Endodermal cell (in vitro differentiated cells): ENCODE measurements at places on chromosomes 4 and X. TPM values are rescaled to one million over a fixed set of nuclear protein-coding genes. Genes with fewer than 3 reads are reported as not detected.
A peak's percentile ranks its signal among the peaks of the same experiment; 100 is the strongest.

GRCh38 chrX:13750812-13751211 is 16.3 kb downstream of the OFD1 start:
- H3K27ac ChIP-seq = no peak overlapping the region
- H3K36me3 ChIP-seq = peaks cover 55% of the 10 kb centered on the region
- H3K4me1 ChIP-seq = peaks cover 3% of the 10 kb centered on the region
- H3K27me3 ChIP-seq = no peaks in the 10 kb centered on the region
- no peak overlapping the region for H3K4me3 ChIP-seq

TMEM35A gene
- 0.75 and 0.79 TPM in 2 replicates for total RNA-seq

GRCh38 chr4:99868126-99868596 is 26.1 kb downstream of the LAMTOR3 start:
- no peak overlapping the region for H3K27ac ChIP-seq
- no peak overlapping the region for H3K4me3 ChIP-seq
- peak; percentile 51 for DNase-seq

FAM184B gene
- total RNA-seq = 0.07 TPM in 2 replicates

GRCh38 chr4:64174247-64174882 is 234.9 kb downstream of the TECRL start:
- no peaks in the 10 kb centered on the region for H3K27me3 ChIP-seq
- H3K27ac ChIP-seq = no peak overlapping the region
- no peak overlapping the region for H3K4me3 ChIP-seq
- H3K4me1 ChIP-seq = no peaks in the 10 kb centered on the region

ADGRG2 gene
- 5.9 to 12.7 TPM (median 6.5 TPM) in 3 replicates for total RNA-seq

PKD2 gene
- 27.9 and 34.2 TPM in 2 replicates for total RNA-seq

EREG gene
- 0.11 TPM in 1 of 2 replicates, not detected in the other for total RNA-seq

DNA sequence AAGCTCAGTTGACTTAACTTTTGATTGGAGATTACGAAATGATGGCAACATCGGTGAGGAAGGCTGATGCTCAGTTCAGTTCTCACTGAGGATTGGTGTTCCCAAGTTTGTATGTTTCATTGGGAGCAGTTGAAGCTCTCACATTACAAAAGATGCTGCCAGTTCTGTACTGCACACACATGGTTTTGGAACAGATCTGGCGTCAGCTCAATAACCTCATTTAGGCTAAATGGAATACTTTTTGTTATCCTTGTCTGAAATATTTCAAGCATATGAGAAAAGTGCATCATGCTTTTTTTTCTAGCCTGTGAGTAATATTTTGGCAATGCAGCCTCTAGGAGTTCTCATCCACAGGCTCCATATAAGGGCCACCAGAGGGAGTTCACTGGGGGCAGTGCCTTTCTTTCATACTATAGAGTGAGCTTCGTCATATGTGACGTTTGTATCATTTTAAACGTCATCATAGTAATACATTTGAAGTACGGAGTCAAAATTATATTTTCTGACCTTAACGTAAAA is 4.1 kb downstream of the ENPEP start:
- H3K4me3 ChIP-seq = no peak overlapping the region
- H3K27ac ChIP-seq = no peak overlapping the region
- DNase-seq = no peak
- no peaks in the 10 kb centered on the region for H3K36me3 ChIP-seq
- H3K27me3 ChIP-seq = no peaks in the 10 kb centered on the region

DNA sequence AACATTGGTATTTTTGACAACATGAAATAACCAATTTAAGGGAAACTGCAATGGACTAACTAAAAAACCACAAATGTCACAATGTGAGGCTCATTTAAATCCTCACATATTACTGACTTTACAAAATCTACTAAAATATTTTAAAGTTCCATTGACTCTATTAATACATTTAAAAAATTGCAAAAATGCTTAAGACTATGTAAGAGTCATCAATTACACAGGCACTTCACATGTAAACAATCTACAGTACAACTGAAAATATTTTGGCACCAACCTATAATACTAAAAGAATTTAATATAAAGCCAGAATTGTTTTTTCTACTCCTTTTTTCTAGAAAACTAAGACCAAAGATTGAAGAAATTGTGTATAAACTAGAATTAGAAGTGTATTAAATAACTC is 76.8 kb upstream of the RBMXL3 start:
- no peaks in the 10 kb centered on the region for H3K36me3 ChIP-seq
- no peaks in the 10 kb centered on the region for H3K27me3 ChIP-seq
- H3K4me3 ChIP-seq = no peak overlapping the region
- no peak overlapping the region for H3K27ac ChIP-seq

GRCh38 chrX:54495814-54496516 is at the start of gene FGD1:
Gene FGD1, minus strand, starts transcription at chrX:54496234. Its CDS starts 802 bp downstream, at chrX:54495432.
- no peaks in the 10 kb centered on the region for H3K4me1 ChIP-seq
- H3K36me3 ChIP-seq = no peaks in the 10 kb centered on the region
- H3K27me3 ChIP-seq = no peaks in the 10 kb centered on the region
- DNase-seq = peak; percentile 88
- H3K4me3 ChIP-seq = peak within 1 kb of the TSS; percentile 85

DNA sequence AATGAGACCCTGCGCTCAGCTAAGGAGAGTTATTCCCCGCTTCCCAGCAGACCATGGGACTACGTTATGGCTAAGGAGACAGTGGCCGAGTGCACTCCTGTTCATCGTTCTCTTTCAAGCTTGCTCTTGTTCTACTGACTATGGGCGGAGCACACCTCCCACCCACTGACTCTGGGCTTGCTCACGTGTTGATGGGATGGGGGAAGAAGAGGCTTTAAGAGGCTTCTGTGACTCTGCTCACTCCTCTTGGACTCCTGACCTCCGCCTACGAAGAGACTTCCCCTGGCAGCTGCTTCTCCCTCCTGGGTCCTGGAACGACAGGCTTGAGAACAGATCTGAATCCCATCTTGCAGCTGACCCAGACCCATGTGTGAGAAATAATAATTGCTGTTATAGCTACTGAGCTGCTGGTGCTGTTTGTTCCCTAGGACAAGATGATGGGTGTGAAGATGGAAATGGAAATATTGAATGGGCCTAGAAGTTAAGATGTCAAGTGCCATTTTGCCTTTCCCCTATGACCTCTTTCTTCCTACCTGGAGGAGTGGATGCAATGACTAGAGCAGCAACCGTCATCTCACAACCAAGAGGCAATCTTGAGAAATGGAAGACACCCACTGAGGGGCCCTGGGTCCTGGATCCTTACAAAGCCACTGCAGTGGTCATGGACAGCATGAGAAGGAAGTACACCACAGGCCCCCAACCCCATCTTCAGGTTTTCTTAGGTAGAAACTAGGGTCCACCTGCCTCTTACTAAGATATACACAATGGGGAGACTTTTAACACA is 38.7 kb upstream of the IRAK1 start:
- H3K27ac ChIP-seq = no peak overlapping the region
- H3K4me3 ChIP-seq = no peak overlapping the region
- DNase-seq = no peak
- no peaks in the 10 kb centered on the region for H3K4me1 ChIP-seq

GAGE12E gene
- total RNA-seq = not detected in 2 replicates

FHIP1A gene
- 29.2 to 81.0 TPM (median 33.2 TPM) in 3 replicates for total RNA-seq

GRCh38 chr4:3375688-3376087 is 66.1 kb upstream of the HGFAC start:
- H3K4me3 ChIP-seq = no peak overlapping the region
- H3K36me3 ChIP-seq = peaks cover 21% of the 10 kb centered on the region
- no peak overlapping the region for H3K27ac ChIP-seq
- H3K27me3 ChIP-seq = no peaks in the 10 kb centered on the region

DNA sequence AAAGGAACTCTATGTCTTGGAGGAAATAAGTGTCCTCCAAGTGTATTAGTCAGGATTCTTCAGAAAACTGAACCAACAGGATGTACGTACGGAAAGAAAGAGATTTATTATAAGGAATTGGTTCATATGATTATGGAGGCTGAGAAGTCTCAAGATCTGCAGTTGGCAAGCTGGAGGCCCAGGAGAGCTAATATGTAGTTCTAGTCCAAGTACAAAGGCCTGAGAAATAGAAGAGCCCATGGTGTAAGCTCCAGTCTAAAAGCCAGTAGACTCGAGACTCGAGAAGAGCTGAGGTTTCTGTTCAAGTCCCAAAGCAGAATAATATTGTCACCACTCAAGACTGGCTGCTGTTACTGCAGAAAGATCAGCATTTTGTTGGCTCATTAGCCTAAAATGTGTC is 65.3 kb upstream of the EFNB1 start:
- H3K27me3 ChIP-seq = no peaks in the 10 kb centered on the region
- H3K4me1 ChIP-seq = no peaks in the 10 kb centered on the region
- H3K36me3 ChIP-seq = no peaks in the 10 kb centered on the region

NALF2 gene
- 56.4 to 72.5 TPM (median 63.0 TPM) in 3 replicates for total RNA-seq

DNA sequence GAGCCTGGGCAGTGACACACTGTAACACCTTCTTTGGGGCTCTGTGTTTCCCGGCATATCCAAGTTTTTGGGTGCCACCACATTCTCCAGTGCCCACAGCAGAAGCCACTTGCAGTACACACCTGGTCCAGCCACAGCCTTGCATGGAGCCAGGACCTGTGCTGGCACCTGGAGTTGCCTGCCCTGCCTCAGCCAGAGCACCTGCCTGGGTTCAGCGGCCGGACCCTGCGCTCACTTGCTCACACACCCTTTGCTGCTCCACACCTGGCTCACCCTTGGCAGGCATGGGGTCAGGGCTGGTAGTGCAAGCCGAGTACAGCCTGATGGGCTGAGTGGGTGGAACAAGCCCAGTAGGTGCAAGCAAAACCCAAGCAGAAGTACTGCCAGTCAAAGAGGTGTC is 1511.1 kb downstream of the TECRL start:
- no peak overlapping the region for H3K4me3 ChIP-seq
- H3K27ac ChIP-seq = no peak overlapping the region
- no peaks in the 10 kb centered on the region for H3K27me3 ChIP-seq
- peak; percentile 49 for DNase-seq
- no peaks in the 10 kb centered on the region for H3K4me1 ChIP-seq

SPP1 gene
- 0.31 to 1.4 TPM (median 0.76 TPM) in 3 replicates for total RNA-seq

GSX2 gene
- total RNA-seq = not detected in 2 replicates

DCAF4L1 gene
- total RNA-seq = 0.18 and 0.20 TPM in 2 replicates

GRCh38 chr4:78863991-78864390 is 75.2 kb downstream of the PAQR3 start:
- DNase-seq = no peak
- no peaks in the 10 kb centered on the region for H3K4me1 ChIP-seq
- no peaks in the 10 kb centered on the region for H3K27me3 ChIP-seq
- peaks cover 36% of the 10 kb centered on the region for H3K36me3 ChIP-seq
- no peak overlapping the region for H3K4me3 ChIP-seq

DNA sequence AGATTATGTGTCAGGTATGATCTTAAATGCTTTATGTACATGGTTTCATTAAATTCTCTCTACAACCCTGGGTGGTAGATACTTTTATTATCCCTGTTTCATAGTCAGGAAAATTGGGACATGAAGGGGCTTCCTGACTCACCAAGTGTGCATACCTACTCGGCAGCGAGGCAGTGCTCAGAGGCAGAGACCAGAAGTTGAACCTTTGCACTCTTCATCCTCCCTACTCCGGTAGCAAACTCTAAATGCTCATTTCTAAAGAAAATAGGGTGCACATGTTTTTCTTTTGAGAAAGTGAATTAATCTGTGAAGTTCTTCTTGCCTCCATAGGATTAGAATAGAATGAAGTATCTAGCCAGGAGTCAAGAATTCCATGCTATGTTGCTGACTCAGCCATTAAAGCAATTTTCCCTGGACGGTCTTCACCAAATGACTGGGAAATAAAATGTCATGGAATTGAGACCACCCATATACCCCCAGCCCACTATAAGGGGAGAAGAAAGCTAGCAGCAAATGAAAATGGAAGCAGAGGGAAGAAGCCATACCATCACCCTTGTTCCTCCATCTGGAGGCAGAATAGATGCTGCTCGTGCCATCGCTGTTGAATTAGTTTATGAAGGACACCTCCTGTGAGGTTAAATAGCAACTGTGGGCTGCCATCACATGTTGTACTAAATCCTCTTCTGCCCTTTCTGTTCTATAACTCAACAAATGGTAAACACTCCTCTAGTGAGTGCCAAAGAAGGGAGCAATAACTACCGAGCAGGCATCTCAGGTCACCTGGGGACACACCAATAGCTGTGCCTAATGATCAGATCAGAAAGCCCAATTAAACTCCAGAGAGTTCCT is 355.4 kb downstream of the CAMK2D start:
- no peak for DNase-seq
- H3K36me3 ChIP-seq = no peaks in the 10 kb centered on the region
- H3K4me1 ChIP-seq = no peaks in the 10 kb centered on the region
- H3K27me3 ChIP-seq = no peaks in the 10 kb centered on the region
- no peak overlapping the region for H3K27ac ChIP-seq
- H3K4me3 ChIP-seq = no peak overlapping the region

DNA sequence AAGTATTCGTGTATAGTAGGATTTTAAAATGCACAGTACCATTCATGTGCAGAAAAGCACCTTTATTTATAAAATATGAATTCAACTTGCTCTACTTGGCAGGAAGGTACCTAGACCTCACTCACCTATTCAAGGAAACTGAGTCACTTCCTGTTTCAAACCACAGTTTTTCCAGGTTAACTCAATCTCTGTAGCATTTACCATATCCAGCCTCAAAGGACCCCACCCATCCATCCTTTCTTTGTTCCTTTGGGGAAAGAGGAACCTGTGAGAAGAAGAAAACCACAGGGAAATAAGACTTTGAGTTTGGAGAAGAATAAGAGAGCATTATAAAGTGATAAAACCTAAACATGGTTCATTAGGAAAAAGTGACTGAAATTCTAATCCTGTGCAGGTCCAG is 250.7 kb downstream of the CBR4 start:
- H3K4me1 ChIP-seq = no peaks in the 10 kb centered on the region
- H3K27ac ChIP-seq = no peak overlapping the region
- no peak overlapping the region for H3K4me3 ChIP-seq
- H3K36me3 ChIP-seq = no peaks in the 10 kb centered on the region
- H3K27me3 ChIP-seq = peaks cover 85% of the 10 kb centered on the region

MECP2 gene
- total RNA-seq = 32.5 and 35.3 TPM in 2 replicates

GIMD1 gene
- total RNA-seq = not detected in 3 replicates

LNX1 gene
- total RNA-seq = 2.4 and 4.4 TPM in 2 replicates

USP51 gene
- 13.3 and 15.6 TPM in 2 replicates for total RNA-seq

DNA sequence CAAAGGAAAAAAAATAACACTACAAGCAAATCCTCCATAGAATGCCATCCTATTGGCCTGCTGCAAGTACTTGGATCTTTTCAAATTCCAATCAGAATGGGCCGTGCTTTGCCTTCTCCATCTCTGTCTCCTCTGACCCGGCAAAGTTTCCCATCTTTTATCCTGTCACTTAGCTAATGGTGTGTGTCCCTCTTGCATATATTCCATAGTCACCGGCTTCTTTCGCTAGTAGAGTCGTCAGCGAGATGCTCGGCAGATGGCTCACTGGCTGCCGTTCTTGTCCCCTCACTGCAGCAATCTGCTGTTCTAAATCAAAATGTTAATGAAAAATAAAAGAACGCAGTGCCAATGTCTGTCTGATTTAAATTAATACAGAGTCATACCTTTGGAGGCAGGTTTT is 22.1 kb downstream of the GRIA3 start:
- H3K27me3 ChIP-seq = no peaks in the 10 kb centered on the region
- no peak overlapping the region for H3K4me3 ChIP-seq
- DNase-seq = no peak
- H3K27ac ChIP-seq = no peak overlapping the region
- no peaks in the 10 kb centered on the region for H3K36me3 ChIP-seq
